Activated CD4-positive, alpha-beta T cell treated with anti-CD3 and anti-CD28 coated beads, Interleukin-2, amount 50 U/mL, for 1 hour (primary cell): ENCODE measurements at places on chromosomes 6 and 20.

DNA sequence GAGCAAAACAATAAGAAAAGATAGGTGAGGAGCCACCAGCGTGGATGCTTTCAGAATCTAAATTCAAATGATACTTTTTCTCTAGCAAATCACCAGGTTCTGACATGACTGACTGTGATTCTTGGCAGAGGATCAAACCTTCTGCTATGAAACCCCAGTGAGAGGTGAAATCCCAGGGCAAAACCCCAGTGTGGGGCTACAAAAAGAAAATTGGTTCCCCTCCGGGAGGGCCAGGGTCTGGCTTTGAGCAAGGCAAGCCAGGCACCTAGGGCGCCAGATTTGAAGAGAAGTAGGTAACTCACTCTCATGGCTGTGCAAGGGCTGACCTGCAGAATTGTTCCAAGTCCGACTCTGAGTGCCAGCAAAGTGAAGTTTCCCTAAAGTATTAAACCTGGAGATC, 20.2 kb upstream of the RALGAPA2 start:
- DNase-seq: no peak

DNA sequence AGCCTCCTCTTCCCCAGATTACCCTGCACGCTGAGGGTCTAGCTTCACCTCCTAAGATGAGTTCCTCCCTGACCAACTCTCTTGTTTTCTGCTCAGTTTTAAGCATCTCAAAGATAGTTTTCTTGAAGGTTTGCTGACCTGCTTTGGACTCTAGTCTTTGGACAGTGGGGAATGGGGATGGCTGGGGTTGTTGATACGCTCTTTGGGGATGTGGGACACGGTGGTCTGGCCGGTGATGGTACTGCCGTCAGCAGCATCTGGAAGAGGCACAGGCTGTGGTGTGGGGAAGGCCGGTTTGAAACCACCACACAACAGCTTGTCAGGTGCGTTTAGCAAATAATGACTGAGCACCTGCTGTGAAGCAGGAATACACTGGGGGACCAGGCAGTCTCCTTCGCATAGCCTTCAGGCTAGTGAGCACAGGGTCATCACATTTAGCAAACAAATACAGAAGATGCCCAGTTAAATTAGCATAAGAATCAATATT, 94.1 kb downstream of the TMEM242 start:
- DNase-seq: no peak

- DNase-seq: peak; percentile 22
Measured at GRCh38 chr20:16803965-16804792, 56.0 kb downstream of the OTOR start.

GRCh38 chr6:169963581-169964297, 212.3 kb downstream of the ERMARD start:
- no peak for DNase-seq

DNA sequence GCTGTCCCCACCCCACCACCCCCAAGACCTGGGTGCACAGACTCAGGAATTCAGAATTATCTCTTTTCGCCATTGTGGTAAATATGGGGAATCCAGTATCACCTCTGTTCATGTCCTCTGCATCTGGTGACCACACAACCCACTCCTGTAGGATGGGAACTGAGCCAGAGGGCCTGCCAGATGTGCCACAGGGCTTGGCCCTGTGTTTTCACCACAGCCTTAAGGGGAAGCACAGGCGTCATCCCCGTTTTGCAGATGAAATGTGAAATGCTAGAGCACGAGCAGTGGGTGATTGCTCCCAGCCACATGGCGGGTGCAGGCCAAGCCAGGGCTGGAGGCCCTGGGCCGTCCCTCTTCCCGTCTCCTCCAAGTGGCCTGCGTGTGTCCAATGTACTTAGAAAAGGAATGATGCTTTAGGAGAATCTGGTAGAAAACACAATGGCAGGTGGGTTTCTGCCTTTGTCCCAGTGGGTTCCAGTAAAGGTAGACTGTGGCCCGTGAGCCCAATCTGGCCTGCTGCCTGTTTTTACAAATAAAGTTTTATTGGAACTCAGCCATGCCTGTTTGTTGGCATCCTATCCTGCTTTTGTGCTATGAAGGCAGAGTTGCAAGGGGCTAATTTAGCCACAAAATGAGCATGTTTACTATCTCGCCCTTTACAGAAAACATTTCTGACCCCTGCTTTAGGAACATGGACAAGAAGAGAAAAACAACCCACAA, 309.2 kb downstream of the CDH4 start:
- DNase-seq: no peak

- no peak for DNase-seq
Measured at GRCh38 chr20:5172167-5172601, 45.4 kb downstream of the CDS2 start.

DNA sequence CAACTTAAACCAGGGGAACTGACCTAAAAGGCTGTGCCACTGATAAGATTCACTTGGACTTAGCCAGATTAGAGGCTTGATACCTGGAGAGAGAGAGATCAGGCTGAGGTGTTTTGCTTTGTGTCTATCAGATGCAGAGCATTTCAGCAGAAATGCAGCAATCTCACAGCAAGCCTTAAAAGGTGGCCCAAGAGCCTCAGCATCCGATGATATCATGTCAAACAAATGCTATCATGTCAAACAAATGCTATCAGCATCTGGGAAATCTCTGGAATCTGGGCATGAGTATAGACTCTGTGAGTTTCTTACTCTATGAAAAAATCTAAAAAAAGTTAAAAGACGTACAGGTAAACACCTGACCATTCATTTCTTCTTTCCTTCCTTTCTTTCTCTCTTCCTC, 718.9 kb downstream of the EYS start:
- DNase-seq: no peak

GRCh38 chr20:10260316-10260715, 41.7 kb downstream of the SNAP25 start:
- no peak for DNase-seq

- DNase-seq: no peak
Measured at GRCh38 chr6:104958178-104959025, 1.5 kb downstream of the LIN28B start.

DNA sequence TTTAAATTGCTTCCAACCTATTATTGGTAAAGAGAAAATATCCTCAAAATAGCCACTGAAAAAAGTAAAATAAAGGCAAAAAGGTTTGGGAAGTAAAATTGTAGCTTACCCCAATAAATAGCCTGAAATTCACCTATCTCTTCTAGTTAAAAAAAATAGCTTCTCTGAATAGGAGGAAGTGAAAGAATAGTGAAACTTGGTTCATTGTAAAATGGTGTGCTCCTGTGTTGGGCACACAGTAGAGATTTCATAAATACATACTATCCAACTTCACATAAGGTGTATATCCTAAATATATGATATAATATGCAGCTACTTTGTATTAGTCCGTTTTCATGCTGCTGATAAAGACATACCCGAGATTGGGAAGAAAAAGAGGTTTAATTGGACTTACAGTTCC, 45.3 kb downstream of the CDK19 start:
- DNase-seq: no peak

GRCh38 chr20:9241232-9241692, 172.4 kb downstream of the PLCB4 start:
- DNase-seq: no peak

GRCh38 chr6:90631046-90631445, 44.2 kb upstream of the MAP3K7 start:
- DNase-seq: no peak

DNA sequence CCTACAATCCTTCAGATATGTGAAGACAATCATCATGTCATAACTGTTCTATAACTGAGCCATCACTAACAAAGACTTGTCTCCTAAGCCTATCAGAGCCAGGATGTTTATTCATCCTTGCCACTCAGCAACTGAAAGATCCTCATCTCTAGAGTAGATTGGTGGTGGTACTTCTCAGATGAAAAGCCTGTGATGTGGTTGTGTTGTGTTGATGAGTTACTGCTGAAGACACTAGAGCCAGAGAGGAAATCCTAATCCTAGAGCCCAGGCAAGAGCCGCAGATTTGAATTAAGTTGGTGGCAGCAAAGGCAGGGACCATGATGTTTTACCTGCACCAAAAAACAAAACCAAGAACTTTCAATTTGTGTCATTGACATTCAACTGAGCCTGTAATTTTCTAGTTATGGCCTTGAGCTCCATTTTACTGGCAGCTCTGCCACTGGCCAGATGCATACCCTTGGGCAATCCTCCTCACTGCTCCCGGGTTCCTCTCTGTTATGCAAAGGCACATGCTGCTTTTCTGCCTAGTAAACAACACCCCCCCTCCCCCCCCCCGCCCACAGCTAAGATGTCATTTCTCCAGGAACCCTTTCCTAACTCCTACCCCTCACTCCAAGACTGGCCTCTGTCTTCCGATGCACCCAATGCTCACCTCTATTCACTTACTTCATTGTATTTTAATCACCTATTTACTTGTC, 50.2 kb upstream of the REV3L start:
- DNase-seq: no peak

- DNase-seq: no peak
Measured at GRCh38 chr20:23164176-23164601, 78.1 kb upstream of the CD93 start.

- peak; percentile 41 for DNase-seq
Measured at GRCh38 chr20:64080013-64080812, at the start of gene OPRL1. Gene OPRL1 (plus strand): TSS chr20:64080082. CDS start chr20:64092721, 12,639 bp downstream.

GRCh38 chr20:63494420-63495166, 4.3 kb downstream of the EEF1A2 start:
- no peak for DNase-seq

GRCh38 chr6:163094881-163095280, 319.6 kb upstream of the QKI start:
- DNase-seq: no peak

DNA sequence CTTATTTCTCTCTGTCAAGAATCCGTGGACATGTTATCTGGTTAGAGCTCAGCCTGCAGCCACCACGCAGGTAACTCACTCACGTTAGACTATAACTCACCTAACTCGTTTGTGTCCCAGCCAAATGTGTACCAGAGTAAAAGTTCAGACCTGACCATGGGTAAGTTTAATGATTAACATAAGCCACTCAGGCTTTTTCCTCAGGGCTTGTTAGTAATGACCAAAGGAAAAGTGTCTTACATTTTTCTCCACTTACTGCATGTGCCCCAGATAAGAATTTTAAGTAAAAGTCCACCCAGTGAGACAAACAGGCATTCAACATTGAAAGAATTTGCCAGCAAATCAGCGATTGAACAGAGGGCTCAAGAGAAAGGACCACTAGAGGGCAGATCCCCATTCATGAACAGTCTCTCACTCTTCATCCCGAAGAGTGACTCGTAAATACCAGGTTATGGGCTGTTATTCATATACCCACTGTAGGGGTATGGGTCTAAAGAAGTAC, at the start of gene PKHD1:
PKHD1 (minus strand) TSS at position 116 of the 502 bp plus-strand sequence. CDS start 2,680 bp downstream, outside the sequence.
- no peak for DNase-seq

DNA sequence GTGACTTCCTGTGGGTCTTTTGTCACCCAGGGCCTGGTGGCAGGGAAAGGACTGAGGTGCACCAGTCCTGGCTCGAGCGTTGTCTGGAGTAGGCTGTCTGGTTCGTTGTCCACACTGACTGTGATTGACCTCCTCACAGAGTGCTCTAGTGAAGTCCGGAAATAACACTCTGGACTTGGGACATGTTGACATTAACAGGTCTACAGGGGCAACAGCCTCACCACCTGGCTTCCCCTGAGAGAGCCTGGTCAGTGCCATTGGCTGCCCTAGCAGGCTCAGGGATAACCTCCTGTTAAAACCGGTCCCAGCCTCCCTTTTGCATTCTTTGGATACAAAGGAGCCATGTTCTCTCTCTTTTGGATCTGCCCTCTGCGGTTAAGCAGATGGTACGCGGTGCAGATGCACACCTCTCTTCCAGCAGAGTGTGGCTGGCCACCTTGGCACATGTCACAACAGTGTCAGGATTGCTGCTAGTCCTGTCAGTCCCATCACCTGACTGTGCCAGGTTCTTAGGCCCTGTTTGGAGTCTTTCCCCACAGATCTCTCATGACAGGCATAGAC, 46.2 kb downstream of the CDS2 start:
- no peak for DNase-seq

GRCh38 chr6:71287926-71288227, 734 bp upstream of the OGFRL1 start:
- DNase-seq: no peak

GRCh38 chr6:127494240-127494767, 24.8 kb downstream of the MTCL3 start:
- no peak for DNase-seq

GRCh38 chr20:51725584-51726176, 42.5 kb downstream of the ATP9A start:
- DNase-seq: no peak

DNA sequence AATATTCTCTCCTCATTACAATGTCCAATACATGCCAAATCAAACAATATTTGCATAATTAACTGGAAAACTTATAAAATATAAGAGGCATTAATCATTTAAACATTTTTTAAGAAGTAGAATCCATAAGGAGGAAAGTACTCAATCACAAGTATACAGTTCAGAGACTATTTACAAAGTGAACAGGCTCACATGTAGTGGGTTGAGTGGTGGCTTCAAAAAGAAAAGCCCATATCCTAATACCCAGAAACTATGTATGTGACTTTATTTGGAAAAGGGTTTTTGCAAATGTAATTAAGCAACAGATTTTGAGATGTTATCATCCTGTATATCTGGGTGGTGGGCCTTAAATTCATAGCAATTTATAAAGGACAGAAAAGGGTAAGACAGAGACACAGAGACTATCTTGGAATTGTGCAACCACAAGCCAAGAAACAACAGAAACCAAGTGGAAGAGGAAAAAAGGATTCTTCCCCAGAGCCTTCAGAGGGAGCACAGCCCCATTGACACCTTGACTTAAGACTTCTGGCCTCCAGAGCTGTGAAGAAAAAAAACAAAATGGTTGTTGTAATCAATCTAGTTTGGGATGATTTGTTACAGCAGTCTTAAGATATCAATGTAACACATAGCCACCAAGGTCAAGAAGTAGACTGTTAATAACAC, 32.7 kb upstream of the CRISP1 start:
- DNase-seq: no peak

- no peak for DNase-seq
Measured at GRCh38 chr6:47290124-47290834, 19.4 kb downstream of the TNFRSF21 start.

- DNase-seq: no peak
Measured at GRCh38 chr6:117195728-117196127, 69.6 kb upstream of the VGLL2 start.

DNA sequence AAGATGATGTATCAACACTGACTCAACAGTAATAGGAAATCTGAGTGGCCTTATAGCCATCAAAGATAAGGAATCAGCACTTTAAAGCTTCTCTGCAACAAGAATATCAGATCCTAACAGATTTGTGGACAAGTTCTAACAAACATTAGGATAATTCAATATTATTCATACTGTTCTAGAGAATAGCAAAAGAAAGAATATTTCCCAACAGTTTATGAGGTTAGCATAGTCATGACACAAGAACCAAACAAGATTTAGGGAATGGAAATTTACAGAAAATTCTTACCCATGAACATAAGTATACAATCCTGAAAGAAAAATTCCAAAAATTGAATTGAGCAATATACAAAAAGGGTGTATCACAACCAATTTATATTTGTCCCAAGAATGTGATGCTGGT, 64.3 kb upstream of the BTBD3 start:
- DNase-seq: no peak

GRCh38 chr20:50514750-50515149, 4.6 kb downstream of the PTPN1 start:
- DNase-seq: no peak

DNA sequence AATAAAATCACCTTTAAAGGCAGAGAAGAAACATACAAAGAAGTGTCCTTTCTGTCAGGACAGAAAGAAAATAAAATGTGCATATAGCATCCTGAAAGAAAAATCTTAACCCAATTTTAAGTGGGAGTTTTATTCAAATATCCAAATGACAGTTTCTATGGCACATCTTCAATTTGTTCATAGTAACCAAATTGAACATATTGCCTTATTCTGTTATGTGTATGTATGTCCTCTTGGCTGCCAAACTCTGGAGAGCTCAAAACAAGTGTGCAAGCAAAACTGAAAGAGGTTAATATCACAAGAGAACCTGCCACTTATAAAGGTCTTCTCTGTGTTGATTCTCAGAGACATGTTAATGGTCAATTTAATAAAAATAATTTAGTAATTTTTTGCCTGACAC, 334.7 kb downstream of the BCKDHB start:
- DNase-seq: no peak
